ENCODE measurements at places on chromosomes 13 and 19.
A peak's percentile ranks its signal among the peaks of the same experiment; 100 is the strongest.

DNA sequence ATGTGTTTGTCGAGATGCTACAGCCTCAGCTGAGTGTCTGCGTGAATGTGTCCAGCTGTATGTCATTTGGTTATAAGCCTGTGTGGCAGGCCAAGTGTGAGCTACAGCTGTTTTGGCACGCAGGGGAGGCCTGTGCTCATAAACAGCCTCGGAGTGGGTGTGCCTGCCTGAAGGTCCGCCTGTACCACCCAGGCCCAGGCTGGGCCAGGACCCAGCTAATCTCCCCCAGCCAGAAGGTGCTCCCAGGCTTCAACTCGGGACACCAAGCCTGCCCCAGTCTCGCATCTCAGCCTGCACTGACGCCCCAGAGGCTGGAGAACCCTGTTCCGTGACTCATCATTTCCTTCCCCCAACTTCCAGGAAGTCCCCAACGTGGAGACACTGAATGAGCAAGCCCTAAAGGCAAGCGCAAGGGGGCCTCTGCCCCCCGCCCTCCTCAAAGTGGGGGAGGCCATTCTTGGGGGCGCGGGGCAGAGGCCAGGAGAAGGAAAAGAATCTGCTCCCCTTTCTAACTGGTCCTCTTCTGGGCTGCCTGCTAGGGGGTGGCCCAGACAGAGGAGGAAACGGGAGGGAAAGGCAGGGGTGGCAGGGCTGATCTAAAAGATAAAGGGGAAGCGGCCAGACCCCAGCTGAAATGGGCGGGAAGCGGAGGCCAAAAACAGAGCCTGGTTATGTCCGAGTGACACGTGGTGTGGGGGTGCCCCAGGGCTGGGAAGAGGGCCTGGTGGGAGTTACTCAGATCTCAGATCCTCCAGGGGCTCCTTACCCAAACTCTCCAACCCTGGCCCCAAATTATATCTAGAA, 2.0 kb downstream of the SLC1A5 start:
- peak; percentile 87 for DNase-seq

GRCh38 chr13:111402441-111402840, 82.0 kb downstream of the TEX29 start:
- DNase-seq = no peak

DNA sequence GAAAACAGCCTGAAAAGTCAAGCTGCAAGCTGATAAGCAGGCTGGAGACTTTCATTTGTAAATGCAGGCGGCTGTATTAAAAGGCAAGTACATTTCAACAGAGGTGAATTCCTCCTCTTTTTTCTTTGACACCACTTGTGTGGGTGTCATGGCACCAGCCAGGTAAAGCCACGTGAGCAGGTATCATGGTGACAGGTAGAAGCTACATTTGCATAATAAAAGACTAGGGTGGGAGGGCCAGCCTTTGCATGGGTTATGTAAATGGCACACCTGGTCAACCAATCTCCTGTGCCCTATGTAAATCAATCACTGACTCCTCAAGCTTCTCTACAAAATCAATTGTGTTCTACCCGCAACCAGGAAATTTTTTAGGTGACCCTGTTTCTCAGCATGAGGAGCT, 68.2 kb downstream of the ZNF100 start:
- no peak for DNase-seq

DNA sequence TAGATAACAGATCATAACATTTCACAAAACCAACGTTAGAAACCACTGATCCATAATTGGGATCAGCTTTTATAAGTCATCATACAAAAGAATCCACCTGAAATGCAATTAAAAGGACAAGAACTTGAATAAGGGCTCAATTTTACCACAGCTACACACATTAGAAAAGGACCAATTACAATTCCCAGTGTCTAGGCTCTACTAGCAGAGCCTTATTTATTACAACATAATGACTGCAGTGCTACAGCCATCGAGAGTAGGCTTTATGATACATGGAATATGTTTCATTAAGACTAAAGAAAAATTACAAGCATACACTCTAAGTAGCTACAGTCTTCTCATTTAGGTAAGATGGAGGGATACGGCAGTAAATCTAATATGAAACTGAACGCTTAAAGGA, 2.9 kb downstream of the RBM26 start:
- peak; percentile 33 for DNase-seq

DNA sequence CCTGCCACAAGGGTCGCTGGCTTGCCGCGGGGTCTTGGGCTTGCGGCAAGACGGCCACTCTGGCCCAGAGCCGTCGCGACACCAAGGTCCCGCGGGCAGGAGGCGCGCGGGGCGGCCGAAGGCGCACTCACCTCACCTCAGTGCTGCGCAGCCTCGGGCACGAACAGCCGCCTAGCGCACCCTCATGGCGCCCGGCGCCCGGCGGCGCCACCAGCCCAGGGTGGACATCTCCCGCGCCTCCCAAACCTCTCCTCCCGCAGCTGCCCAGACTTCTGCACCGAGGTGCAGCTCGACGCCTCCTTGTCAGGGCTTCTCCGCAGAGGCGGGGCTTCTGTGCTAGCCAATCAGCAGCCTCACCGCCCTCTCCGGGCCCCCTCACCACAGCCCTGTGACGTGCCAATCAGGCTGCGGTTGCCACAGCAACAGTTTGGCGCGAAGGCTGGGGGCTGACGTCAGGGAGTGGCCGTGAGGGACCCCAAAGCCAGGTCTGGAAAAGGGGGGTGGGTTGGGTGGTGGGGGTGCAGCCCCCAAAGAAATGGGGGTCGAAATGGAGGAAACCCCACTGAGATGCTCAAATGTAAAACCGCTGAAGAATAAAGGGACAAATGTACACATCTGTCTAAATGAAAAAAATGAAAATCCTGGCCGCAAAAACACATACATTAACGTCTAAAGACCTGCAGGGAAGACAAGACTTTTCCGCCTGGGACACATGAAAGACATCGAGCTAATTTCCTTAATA, at the start of the genes PEG3 and ZIM2:
Gene PEG3, minus strand, starts transcription at position 276 of the 742 bp plus-strand sequence. CDS start 16,071 bp downstream, outside the sequence.
Gene ZIM2, minus strand, starts transcription at position 276 of the 742 bp plus-strand sequence. CDS start 16,449 bp downstream, outside the sequence.
- DNase-seq = no peak

GRCh38 chr13:50197705-50198104, 182.5 kb downstream of the KCNRG start:
- no peak for DNase-seq

GRCh38 chr13:21365574-21365973, 93.5 kb downstream of the ZDHHC20 start:
- DNase-seq = no peak

GRCh38 chr13:111652676-111653075, 332.2 kb downstream of the TEX29 start:
- DNase-seq = no peak

- no peak for DNase-seq
Observed at GRCh38 chr13:23799945-23800344, 89.3 kb downstream of the MIPEP start.

- DNase-seq = no peak
Observed at GRCh38 chr13:37599519-37599918, 951 bp upstream of the POSTN start.

DNA sequence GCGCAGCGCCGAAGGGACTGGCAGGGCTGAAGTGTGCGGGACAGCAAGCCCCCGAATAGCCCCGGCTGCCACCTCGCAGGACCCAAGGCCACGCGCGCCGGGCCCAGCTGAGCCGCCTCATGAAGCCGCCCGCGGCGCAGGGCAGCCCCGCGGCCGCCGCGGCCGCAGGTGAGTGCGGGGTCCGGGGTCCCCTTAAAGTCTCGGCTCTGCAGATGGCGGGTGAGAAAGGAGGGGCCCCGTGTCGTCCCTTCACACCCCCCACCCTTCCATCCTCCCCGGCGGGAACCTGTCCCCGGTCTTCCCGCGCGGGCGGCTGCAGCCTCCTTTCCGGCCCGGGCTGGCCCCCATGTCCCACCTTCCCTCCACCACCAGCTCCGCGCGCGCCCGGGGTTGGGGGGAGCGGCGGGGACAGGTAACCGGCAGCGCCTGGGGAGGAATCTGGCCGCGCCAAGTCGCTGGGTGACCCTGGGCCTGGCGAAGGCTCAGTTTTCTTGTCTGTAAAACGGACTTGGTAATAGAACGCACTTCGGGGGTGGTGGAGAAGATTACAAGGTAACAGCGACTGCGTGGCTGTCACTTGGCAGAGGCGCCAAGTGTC, 338 bp downstream of the RGCC start:
- peak; percentile 55 for DNase-seq

GRCh38 chr19:40588926-40589569, 12.1 kb upstream of the LTBP4 start:
- no peak for DNase-seq

GRCh38 chr13:112078879-112079531, 12.1 kb downstream of the SOX1 start:
- no peak for DNase-seq
